Stimulated activated CD4-positive, alpha-beta T cell treated with anti-CD3 and anti-CD28 coated beads, Interleukin-1b, Interleukin-23, amount 100 ng/mL, for 1 hour (primary cell): ENCODE measurements at places on chromosomes 1 and 21.

GRCh38 chr1:94490556-94490955 is 51.0 kb downstream of the F3 start:
- DNase-seq = no peak

GRCh38 chr1:100757946-100758345 is 38.4 kb downstream of the VCAM1 start:
- no peak for DNase-seq

DNA sequence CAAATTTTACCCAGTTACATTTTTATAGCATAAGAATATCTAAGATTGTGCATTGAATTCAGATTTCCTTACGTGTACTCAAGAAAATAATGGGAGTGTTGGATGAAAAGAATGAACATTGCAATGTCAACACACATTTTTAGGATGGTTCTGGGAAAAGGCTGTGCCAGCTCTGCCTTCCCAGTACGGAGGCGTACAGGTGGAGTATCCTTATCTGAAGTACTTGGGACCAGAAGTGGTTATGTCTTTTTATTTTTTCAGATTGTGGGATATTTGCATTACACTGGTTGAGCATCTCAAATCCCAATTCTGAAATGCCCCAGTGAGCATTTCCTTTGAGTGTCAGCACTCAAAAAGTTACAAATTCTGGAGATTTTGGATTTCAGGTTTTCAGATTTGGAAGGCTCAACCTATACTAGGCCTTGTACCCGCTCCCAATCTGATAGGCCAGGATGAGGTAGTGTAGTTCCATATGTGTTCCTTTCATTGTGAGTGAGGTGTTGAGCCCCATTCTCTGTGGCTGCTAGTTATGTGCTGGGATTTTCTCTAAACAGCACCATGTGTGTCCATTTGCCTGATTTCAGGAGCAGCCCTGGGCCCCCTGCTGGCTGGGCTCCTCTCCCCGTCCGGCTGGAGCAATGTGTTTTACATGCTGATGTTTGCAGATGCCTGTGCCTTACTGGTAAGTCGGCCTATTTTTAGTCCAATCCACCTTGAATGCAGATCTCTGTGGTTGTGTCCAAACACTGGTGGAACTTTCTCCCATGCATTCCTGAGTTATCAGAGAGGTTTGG is 60.8 kb downstream of the SLC37A1 start:
- no peak for DNase-seq

DNA sequence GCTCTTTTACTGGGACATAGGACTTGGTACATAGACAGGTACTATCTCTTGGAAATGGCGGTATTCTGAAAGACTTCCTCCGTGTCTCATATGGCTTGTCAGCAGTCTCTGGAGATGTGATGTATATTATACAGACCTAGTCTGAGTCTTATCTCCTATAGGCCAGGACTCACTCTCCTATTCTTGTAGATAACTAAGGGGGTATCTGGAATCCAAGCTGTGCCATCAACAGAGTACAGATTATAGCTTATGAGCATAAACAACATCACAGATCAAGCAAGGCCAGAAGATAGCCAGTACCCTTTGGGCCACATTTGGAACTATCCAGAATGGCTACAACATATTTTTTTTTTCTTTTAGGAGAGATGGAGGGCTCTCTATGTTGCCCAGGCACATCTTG is 16.1 kb upstream of the RIMKLA start:
- no peak for DNase-seq

DNA sequence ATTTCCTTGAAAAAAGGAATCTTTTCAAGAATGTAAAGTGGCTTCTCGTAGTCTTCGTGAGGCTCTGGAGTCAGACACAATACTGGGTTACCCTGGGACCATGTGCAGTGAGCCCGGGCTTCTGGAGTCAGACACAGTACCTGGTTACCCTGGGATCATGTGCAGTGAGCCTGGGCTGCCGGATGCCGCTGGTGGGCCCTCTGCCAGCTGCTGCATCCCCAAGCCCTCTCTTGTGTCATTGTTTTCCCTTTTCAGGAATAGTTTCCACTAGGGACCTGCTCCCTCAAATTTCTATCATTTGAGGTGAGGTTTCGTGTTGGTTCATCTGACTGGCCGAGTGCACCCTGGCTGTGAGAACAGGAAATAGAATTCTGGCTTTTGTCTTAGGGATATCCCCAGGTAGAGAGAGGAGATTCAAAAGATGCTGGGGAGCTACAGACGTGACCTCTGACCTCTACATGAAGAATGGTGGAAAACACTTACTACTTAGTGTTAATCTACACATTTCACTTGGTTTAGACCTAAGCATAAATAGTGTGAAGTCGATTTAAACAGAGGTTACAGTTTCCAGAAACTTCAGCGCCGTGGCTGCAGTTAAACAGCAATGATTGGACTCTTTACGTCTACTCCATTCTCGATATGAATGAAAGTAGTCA is 10.6 kb downstream of the ADARB1 start:
- no peak for DNase-seq

DNA sequence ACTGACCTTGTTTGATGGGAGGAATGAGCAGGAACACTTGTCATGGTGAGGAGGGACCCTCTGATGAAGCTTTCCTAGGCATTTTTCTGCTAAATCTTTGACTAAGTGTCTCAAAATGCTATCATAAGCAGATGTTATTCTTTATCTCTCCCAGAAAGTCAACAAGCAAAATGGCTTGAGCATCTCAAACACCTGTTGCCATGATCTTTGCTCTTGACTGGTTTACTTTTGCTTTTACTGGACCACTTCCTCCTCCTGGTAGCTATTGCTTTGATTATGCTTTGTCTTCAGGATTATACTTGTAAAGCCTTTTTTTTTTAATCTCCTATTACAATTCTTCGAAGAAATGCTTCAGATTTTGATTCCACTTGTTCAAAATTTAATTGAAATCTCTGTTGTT is 157.4 kb downstream of the GPR52 start:
- no peak for DNase-seq

- no peak for DNase-seq
These were observed 27.4 kb downstream of the URB2 start for GRCh38 chr1:229653420-229653819.

- no peak for DNase-seq
These were observed 675.6 kb downstream of the SMYD3 start for GRCh38 chr1:245831518-245831917.

- no peak for DNase-seq
These were observed 7.5 kb downstream of the NBPF1 start for GRCh38 chr1:16605532-16606505.

- DNase-seq = no peak
These were observed 66.1 kb upstream of the SERBP1 start for GRCh38 chr1:67496329-67496728.

- no peak for DNase-seq
These were observed 656 bp downstream of the KNCN start for GRCh38 chr1:46550751-46551231.

DNA sequence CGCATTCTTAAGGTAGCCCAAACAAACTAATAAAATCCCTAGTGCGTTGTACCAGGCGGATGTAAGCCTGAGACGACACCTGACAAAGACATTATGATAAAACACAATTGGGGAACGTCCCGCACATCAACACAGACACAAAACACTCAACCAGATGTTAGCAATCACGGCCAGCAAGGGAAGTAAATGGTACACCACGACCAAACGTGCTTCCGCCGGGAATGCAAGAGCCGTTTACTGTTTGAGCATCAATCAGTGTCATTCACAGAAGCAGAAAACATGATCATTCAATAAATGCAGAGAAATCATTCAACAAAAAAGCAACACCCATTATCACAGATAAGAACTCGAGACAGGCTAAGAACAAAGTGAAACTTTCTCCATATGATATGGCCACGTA is 49.4 kb upstream of the COL18A1 start:
- DNase-seq = no peak

DNA sequence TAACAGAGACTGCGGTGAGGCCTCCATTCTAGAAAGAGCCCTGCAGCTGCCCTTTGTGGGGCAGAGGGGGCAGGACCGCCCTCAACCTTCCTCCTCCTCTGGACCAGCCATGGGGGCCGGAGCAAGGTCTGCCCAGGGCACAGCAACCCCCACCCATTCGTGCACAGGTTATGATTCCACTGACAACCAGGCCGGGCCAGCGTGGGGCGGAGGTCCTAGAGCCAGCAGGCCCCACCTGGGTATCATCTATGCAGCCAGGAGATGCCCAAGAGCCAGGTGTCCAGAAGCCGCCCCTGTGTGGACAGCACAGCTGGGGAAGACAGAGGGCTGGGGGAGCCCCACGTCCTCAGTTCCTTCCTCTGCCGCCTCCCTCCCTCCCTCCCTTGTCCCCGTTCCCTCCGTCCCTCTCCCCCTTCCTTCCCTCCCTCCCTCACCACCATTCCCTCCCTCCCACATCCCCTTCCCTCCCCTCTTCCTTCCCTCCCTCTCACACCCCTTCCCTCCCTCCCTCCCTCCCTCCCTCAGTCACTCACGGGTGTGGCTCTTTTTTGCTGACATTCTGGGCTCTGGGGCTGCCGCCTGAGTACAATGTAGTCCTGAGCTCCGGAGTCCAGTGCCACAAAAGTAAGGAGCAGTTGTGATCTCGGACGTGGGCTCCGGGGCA is 12.3 kb downstream of the RNF223 start:
- DNase-seq = no peak

- DNase-seq = no peak
These were observed 7.0 kb downstream of the TAS1R2 start for GRCh38 chr1:18852501-18852900.

DNA sequence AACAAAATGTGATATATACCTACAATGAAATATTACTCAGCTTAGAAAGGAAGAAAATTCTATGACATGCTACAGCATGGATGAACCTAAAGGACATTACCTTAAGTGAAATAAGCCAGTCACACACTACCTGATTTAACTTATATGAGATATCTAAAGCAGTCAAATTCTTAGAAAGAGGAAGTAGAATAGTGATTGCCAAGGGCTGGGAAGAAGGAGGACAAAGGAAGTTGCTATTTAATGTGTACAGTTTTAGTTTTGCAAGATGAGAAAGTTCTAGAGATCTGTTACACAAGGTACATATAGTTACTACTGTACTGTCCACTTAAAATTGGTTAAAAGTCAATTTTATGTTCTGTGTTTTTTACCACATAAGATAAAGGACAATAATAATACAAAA is 87.5 kb upstream of the KCTD3 start:
- DNase-seq = no peak

- DNase-seq = no peak
These were observed 23.1 kb downstream of the UBE2G2 start for GRCh38 chr21:44778499-44778911.

GRCh38 chr1:14538335-14538734 is 60.1 kb upstream of the KAZN start:
- no peak for DNase-seq

DNA sequence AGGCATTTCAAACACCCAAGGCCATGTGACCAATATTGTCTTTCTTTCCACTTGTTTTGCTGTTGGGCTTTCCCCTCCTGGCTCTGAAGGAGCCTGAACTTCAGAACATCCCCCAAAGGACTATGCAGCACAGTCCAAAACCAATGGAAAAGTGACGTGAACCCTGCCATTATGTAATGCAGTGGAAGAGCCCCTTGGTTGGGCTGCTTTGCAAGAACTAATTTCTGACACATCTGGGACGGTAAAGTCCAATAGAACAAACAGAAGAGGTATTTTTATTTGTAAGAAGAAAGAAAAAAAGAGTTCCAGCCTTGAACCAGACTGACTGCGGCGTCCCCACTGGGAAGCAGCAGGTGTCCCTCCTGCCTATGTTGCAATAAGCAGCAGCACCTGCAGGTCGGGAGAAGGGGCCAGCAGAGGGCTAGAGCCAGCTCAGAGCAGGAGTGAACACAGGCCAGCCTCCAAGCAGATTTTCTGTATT is 116.7 kb downstream of the CDC7 start:
- DNase-seq = no peak

GRCh38 chr21:32868631-32869454 is 97.3 kb upstream of the PAXBP1 start:
- no peak for DNase-seq

GRCh38 chr1:156122519-156123355 is 8.2 kb downstream of the LMNA start:
- no peak for DNase-seq

DNA sequence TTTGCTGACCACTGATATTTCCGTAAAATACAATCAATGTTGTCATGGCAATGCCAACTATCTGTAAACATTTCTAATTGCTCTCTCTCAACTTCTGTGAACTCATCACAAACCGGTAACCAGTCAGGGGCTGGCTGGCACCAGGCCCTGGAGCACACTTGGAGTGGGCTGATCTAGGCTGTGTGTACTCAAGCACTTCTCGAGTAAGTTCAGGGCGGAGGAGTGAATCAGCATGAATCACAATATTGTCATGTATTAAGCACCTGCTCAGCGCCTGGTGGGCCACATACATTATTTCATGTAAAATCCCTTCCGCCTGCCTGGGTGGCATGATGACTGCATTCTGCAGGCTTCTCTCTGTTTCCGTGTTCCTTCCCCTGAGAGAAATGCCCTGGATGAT is 212.4 kb downstream of the FOXD2 start:
- DNase-seq = no peak

DNA sequence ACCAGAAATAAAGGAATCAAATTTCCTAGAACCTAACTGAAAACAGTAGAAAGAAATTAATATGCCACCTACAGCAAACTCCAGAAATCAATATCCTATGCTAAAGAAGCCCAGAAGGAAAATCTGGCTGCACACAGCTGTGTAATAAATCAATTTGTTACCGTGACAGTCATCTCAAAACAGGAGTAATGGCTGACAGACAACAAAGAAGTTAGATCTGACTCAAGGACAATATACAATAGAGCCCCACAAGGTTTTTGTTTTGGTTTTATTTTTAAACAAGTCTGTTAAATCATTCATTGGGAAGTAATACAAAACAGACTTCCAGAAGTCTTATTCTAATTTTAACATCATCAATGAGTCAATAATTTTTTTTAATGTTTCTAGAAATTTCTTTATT is 168.4 kb downstream of the RERE start:
- no peak for DNase-seq

DNA sequence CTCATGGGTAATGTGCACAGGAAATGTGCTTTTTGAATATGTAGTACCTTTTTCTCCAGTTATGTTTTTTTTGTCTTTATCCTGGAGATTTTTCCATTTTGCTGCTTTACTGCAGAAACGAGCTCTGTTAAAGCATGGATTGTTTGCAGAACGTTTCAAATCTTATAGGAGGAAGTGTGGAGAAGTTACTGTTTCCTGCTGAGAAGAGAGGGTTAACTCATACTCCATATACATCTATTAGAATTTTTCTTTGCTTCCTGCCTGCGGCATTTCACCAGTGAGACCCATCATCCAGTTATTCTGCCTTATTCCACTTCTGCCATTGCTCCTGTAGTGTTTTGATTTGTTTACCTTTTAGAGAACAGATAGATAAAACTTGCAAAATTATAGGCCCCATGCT is 2.0 kb downstream of the RPRD2 start:
- DNase-seq = no peak

- DNase-seq = no peak
These were observed 291.8 kb downstream of the DISC1 start for GRCh38 chr1:231918239-231919015.

GRCh38 chr1:178011465-178011828 is 41.6 kb upstream of the SEC16B start:
- no peak for DNase-seq
